ENCODE measurements at places on chromosomes 3 and 15.

GRCh38 chr15:67085818-67086636, 20.6 kb downstream of the SMAD3 start:
- no peak for DNase-seq

DNA sequence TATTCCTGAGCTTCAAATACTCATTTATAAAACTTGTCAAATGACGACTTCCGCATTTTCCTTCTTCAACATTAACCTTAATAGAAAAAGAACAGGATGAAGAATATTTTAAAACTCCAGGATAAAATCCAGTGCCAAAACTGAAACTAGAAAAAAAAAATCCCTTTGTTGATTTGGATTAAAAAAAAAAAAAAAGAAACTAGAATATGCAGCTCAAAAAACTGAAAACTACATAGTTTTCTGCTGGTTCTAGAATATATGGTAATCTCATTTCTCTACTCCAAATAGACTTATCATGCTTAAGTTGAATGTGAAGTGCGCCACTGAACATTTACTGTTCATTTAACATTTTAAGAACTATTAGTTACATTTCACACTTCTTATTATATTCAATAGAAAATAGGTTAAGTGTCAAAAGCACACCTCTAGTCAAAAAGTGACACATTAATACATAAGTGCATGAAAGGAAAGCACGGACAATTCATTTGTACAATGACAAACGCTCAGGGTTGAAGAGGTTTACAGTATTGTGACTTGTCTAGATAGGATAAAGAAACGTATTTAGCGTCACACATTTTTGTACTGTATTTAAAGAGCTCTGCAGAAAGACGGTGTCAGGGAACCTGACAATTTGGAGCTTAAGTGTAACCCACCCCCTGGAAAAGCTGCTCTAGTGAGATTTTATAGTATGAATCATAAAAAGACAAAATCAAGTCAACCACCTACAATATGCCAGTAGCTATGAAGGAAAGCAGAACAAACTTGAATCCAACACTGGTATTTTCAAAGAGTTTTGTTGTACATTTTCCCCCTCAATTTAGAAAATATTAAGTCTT, 5.8 kb downstream of the TRA2B start:
- no peak for DNase-seq

DNA sequence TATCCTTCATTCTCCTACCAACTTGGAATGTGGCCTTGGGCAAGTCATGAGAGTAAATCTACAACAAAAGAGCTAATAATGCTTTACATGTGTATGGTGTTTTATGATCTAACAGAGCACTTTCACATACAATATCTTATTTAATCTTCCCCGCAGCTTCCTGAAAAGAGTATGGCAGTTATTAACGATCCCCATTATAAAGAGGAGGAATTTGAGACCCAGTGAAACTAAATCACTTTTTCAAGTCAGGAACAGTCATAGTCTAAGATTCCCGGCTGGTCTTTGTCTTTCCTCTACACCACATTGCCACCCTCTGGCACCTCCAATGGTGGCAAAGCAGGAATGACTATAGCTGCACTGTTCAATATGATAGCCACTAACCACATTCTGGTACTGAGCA, 69.7 kb upstream of the CMSS1 start:
- no peak for DNase-seq

- DNase-seq, result no peak
Observed at GRCh38 chr15:65044724-65045481, at the start of gene SLC51B. Gene SLC51B, plus strand, starts transcription at chr15:65045387. Its CDS starts 4,618 bp downstream, at chr15:65050005.

- DNase-seq, result no peak
Observed at GRCh38 chr3:45628746-45629145, 34.2 kb downstream of the LIMD1 start.

DNA sequence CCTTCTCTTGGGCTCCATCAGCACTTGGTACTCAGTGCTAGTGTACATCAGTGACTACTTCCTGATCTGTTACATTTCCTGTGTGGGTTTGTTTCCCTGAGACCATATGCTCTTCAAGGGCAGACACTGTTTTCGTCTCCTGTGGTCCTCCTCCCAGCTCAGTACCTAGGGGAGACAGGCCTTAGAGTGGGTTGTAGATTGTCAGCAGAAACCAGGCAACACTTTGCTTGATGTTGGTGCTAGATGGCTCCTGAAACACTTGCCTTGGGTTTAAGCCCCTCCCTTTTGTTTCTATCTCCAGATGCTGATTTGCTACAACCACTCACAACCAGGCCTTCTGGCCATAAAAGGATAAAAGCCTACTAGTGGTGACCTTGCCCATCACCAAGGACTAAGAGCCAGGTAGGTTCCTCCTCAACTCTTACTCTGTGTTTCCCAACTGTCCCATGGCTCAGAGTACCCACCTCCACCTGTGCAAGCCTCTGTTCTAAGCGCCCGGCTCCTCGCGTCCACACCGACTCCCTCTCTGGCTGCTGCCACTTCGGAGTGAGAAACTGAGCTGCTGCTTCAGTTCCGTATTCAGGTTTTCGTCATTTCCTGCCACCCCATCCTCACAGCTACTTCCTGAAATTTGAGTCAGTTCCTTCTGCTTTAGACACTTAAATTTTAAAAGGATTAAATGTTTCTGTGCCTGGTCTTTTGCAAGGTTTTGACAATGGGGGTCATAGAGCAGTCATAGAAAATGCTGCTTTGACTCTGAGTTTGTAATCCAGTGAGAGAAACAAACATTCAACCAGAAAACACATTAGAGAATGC, at the start of gene HCLS1:
HCLS1 (minus strand) TSS at position 548 of the 816 bp plus-strand sequence. CDS start 2,556 bp downstream, outside the sequence.
- no peak for DNase-seq

Measured in occipital lobe (tissue), 3 donors.